ENCODE measurements at places on chromosomes 13 and 19. TPM values are rescaled to one million over a fixed set of nuclear protein-coding genes. Genes with fewer than 3 reads are reported as not detected.
A peak's percentile ranks its signal among the peaks of the same experiment; 100 is the strongest.

DNA sequence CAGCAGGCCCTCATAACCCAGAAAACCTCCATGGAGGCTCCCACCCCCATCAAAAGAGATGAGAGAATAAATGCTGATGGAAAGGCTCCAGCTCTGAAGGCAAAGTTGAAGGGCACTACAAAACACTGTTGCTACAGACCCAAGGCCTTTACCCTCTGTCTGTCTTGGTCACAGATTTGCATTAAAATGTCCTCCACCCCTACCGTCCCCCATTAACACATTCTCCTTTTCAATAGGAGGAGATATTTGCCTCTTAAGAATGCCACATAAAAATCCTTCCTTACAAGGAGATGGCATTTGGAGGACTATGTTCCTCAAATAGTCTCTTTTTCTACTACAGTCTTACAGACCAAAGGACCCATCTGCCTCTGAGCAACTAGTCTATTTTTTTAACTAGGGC, 361.5 kb downstream of the ENOX1 start:
- H3K27ac ChIP-seq: no peak overlapping the region
- no peaks in the 10 kb centered on the region for H3K36me3 ChIP-seq
- no peak overlapping the region for H3K4me3 ChIP-seq
- no peaks in the 10 kb centered on the region for H3K4me1 ChIP-seq
- no peaks in the 10 kb centered on the region for H3K27me3 ChIP-seq

DNA sequence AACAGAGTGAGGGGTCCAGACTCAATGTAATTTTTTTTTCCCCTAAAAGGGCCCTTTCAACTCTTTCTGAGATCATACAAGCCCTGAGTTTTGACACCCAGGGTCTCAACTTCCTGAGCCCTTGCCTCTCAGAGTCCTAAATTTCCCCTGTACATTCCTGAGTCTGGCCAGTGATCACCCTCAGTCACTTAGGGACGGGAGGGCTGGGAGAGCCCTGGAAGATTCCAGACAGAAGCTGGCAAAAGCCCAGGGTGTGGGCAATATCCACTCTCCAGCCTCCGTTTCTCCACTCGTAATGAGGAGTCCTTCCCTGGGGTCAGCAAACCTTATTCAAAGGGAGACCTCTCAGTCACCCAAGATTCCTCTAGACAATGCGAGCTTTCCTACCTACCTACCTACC, 1.6 kb downstream of the PPP1R13L start:
- H3K27ac ChIP-seq: no peak overlapping the region
- H3K27me3 ChIP-seq: no peaks in the 10 kb centered on the region
- H3K36me3 ChIP-seq: no peaks in the 10 kb centered on the region
- no peak overlapping the region for H3K4me3 ChIP-seq
- peaks cover 8% of the 10 kb centered on the region for H3K4me1 ChIP-seq

GRCh38 chr19:811506-812048, 10.2 kb downstream of the PLPPR3 start:
- DNase-seq: no peak
- no peak overlapping the region for H3K27ac ChIP-seq
- H3K27me3 ChIP-seq: no peaks in the 10 kb centered on the region
- H3K4me1 ChIP-seq: no peaks in the 10 kb centered on the region
- peaks cover 44% of the 10 kb centered on the region for H3K36me3 ChIP-seq

DNA sequence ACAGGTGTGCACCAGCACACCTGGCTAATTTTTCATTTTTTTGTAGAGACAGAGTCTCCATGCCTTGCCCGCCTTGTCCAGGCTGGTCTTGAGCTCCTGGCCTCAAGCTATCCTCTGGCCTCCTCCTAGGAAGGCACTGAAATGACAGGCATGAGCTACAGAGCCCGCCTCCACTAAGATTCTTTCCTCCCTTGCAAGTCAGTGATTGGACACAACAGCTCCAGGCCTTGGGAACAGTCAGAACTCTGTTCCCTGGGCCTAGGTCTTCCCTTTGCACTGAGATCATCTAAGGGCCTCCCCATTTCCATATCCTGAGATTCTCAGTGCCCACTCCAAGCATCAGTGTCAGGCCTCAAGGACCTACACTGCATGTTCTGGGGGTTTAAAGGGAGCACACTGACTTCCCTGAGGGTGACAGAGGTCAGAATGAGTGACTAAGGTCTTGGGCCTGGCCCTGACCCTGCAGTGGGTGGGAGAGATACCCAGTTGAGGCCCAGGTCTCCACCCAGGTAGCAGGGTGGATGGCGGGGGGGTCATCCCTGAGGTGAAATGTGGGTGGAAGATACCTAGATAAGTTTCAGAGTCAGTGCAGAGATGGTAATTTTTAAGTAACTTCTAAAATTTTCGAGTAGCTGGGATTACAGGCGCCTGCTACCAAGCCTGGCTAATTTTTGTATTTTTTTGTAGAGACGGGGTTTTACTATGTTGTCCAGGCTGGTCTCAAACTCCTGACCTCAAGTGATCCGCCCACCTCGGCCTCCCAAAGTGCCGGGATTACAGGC, 17.3 kb upstream of the ERCC1 start:
- DNase-seq: no peak
- no peak overlapping the region for H3K4me3 ChIP-seq
- H3K27ac ChIP-seq: peak overlapping the region; percentile 87

DNA sequence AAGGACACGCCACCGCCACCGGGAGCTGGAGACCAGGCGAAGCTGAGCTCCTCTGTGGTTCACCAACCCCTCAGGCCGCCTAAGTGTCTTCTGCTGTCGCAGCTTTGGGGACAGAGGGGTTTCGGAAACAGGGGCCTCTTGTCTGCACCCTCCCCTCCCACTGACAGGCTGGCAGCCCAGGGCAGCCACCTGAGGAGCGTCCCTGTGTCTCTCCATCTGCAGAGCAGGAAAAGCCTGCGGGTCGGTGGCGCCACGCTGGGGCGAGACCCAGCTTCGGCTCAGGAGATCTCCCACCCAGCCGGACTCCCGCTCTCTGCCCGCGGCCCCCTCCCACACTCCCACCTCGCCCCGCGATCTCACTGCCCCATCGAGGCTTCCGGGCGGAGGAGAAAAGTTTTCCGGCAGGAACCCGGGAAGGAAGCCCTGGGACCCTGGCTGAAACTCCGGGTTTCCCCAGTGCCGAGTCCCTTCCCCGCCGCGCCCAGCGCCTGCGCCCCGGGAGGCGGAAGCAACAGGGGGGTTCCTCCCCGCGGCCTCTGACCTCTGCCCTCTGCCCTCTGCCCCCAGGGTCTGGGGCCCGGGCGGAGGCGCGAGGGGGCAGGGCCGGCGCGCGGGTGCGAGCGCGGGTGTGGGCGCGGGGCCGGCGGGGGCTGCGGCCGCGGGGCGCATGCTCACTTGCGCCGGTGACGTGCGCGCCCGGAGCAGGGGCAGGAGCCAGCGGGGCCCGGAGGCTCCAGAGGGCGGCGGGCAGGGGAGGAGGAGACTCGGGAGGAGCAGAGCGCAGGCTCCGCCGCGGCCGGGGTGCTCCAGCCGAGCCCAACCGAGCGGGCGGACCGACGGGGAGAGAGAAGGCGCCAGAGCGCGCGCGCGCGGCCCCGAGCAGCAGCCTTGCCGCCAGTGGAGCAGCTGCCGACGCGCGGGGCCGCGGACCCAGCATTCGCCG, at the start of gene ATP11A:
TSS of gene ATP11A (plus strand) at position 736 of the 943 bp plus-strand sequence. CDS start 379 bp downstream, outside the sequence.
- H3K27me3 ChIP-seq: no peaks in the 10 kb centered on the region
- H3K4me3 ChIP-seq: peak within 1 kb of the TSS; percentile 67
- DNase-seq: peak; percentile 92
- H3K36me3 ChIP-seq: no peaks in the 10 kb centered on the region

DNA sequence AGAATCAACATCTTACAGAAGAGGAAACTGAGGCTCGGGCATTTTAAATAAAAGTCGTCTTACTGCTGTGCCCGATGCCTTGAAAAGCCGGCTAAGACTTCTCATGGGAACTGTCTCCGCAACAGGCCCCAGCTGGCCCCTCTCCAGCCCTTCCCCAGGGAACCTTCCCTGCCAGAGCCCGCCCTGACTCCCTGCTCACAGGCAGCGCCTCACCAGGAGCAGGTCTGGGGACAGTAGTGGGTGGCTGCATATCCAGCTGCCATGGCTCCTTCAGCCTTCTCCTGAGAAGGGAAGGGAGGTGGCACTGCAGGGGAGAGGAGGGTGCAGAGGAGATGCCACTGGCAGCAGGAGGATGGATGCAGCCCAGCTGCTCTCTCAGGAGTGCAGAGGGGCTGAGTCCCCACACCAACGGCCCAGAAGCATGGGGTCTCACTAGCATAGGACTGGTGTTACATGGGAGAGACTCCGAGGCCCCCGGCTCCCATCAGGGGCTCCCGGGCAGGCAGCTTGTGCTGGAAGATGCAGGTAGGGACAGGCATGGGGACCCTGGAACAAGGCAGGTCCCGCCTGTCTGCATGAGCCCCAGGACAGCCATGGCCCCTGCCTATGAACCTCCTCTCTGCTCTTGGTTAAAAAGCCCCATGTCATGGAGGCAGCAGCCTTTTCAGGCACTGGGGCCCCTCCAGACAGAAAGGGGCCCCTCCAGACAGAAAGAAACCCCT, 216.4 kb upstream of the SGCG start:
- no peak for DNase-seq
- no peaks in the 10 kb centered on the region for H3K36me3 ChIP-seq
- no peak overlapping the region for H3K27ac ChIP-seq
- H3K27me3 ChIP-seq: no peaks in the 10 kb centered on the region
- H3K4me3 ChIP-seq: no peak overlapping the region
- H3K4me1 ChIP-seq: no peaks in the 10 kb centered on the region

DNA sequence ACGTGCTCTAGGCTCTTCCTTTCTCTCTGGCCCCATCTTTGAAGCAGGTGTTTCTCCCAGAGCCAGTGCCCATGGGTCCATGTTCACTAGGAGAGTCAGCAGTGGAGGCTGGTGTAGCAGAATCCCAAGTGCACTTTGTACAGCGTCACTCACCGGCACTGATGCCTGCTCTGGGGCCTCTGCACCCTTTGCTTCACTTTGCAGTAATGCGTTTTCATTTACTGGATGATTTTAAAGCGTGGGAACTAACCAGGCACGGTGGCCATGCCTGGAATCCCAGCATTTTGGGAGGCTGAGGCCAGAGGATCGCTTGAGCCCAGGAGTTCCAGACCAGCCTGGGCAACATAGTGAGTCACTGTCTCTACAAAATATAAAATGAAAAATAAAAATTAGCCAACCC, 30.7 kb downstream of the SLC25A42 start:
- H3K4me3 ChIP-seq: no peak overlapping the region
- no peaks in the 10 kb centered on the region for H3K27me3 ChIP-seq
- H3K4me1 ChIP-seq: no peaks in the 10 kb centered on the region
- no peaks in the 10 kb centered on the region for H3K36me3 ChIP-seq

CAPNS1 gene
- total RNA-seq: 263 TPM

DNA sequence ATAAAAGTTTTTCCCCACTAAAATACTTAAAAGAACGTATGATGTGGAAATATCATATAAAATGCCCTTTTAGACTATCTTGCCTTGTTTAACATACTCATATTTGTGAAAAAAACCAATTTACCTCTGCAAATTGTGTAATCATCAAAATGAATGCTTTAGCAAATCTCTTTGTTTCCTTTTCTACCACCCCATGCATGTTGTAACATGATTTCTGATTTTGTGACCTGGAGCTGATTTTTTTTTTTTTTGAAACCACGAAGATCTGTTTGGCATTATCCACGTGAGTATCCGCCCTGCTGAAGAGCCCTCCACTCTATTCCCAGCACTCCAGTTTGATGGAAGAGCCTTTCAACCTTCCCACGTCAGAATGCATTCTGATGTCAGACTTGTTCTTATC, 245.8 kb upstream of the NBEA start:
- H3K4me3 ChIP-seq: no peak overlapping the region
- H3K36me3 ChIP-seq: no peaks in the 10 kb centered on the region
- no peaks in the 10 kb centered on the region for H3K4me1 ChIP-seq
- no peaks in the 10 kb centered on the region for H3K27me3 ChIP-seq
- no peak overlapping the region for H3K27ac ChIP-seq
- DNase-seq: no peak

GRCh38 chr19:19595171-19595701, 23.3 kb downstream of the PBX4 start:
- no peaks in the 10 kb centered on the region for H3K36me3 ChIP-seq
- H3K4me1 ChIP-seq: peaks cover 18% of the 10 kb centered on the region
- no peak overlapping the region for H3K27ac ChIP-seq
- H3K4me3 ChIP-seq: no peak overlapping the region
- no peaks in the 10 kb centered on the region for H3K27me3 ChIP-seq

GRCh38 chr13:22141716-22142115, 470.8 kb downstream of the FGF9 start:
- no peaks in the 10 kb centered on the region for H3K36me3 ChIP-seq
- no peaks in the 10 kb centered on the region for H3K4me1 ChIP-seq
- no peak overlapping the region for H3K4me3 ChIP-seq

GRCh38 chr13:21670006-21670882, 629 bp upstream of the FGF9 start:
- peaks cover 24% of the 10 kb centered on the region for H3K27me3 ChIP-seq
- no peaks in the 10 kb centered on the region for H3K36me3 ChIP-seq
- H3K4me3 ChIP-seq: peak overlapping the region; percentile 59
- peak; percentile 64 for DNase-seq

DNA sequence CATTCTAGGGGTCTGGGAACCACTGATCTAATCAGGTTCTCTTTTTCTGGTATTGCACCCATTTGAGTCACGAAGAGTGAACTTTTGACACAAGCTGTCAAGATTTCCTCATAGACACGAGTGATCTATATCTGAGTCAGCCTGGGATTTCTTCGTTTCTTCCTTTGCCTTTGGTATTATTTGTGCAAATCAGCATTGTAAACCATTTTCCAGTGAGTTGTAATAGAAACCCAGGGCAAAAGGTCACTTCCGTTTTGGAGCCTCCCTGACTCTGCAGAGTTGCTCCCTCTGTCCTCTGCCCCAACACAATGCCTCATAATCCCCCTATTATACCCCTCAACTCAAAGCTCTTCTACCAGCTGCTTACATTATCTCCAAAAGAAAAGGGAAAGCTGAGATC, 615.1 kb downstream of the EFNB2 start:
- no peaks in the 10 kb centered on the region for H3K27me3 ChIP-seq
- DNase-seq: peak; percentile 98
- peaks cover 13% of the 10 kb centered on the region for H3K4me1 ChIP-seq
- no peaks in the 10 kb centered on the region for H3K36me3 ChIP-seq

DNA sequence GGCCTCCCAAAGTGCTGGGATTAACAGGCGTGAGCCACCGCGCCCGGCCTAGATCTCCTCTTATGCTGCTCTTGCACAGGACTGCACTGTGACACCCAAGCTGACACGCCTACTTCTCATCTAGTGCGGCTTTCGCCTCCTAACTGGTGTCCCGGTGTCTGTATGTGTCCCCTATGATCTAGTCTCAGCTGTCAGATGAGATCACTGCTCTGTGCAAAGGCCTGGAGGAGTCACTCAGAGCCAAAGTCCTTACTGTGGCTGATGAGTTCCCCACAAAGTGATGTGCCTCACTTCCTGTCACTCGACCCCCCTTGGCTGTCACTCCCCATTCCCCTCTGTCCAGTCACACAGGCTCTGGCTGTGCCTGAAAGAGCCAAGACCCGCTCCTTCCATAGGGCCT, 2.5 kb downstream of the ZNF556 start:
- H3K36me3 ChIP-seq: no peaks in the 10 kb centered on the region
- DNase-seq: no peak
- H3K4me1 ChIP-seq: no peaks in the 10 kb centered on the region
- no peak overlapping the region for H3K27ac ChIP-seq
- no peak overlapping the region for H3K4me3 ChIP-seq
